ENCODE measurements at places on chromosomes 1 and 21.

GRCh38 chr1:47630346-47630745 lies 192.5 kb downstream of the FOXD2 start:
- DNase-seq: no peak
- H3K4me3 ChIP-seq: no peak overlapping the region
- H3K27ac ChIP-seq: no peak overlapping the region
- H3K27me3 ChIP-seq: no peaks in the 10 kb centered on the region

DNA sequence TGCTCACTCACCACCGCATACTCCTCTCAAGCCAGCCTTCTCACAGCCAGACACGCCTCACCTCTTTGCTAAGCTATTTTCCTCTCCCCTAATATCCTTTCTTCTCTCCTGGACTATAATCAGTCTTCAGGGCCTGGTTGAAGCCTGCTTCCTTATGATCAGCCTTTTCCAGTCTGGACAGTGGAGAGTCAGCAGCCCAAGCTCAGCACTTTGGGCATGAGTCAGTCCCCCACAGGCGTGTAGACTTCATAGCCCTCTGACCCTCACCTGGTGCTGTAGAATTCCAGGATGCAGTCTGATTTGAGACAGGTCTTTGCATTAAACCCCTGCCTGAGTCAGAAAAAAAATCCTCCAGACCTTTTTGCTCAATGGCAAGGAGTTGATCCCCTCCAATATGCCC lies 2.5 kb downstream of the HPCAL4 start:
- no peaks in the 10 kb centered on the region for H3K36me3 ChIP-seq
- peaks cover 70% of the 10 kb centered on the region for H3K27me3 ChIP-seq
- DNase-seq: no peak
- H3K4me3 ChIP-seq: no peak overlapping the region
- peaks cover 11% of the 10 kb centered on the region for H3K4me1 ChIP-seq

DNA sequence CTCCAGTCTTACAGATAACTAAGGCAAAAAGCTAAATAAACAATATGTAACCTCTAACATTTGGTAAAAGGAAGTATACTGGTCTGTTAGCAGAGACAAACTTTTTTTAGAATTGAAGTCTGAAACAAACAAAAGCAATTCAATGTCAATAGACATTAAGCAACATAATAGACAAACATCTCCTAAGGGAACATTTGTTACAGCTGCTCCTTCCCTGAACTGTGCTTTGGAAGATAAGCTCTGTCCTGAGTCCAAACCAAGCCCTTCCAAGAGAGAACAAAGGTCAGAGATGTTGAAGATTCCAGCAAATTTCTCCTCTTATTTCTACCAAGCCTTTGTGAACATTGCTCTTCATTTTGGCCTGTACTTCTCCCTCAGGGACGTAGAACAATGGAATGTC lies 25.3 kb downstream of the FMO2 start:
- no peak overlapping the region for H3K27ac ChIP-seq
- DNase-seq: no peak
- H3K36me3 ChIP-seq: peaks cover 3% of the 10 kb centered on the region
- no peak overlapping the region for H3K4me3 ChIP-seq

DNA sequence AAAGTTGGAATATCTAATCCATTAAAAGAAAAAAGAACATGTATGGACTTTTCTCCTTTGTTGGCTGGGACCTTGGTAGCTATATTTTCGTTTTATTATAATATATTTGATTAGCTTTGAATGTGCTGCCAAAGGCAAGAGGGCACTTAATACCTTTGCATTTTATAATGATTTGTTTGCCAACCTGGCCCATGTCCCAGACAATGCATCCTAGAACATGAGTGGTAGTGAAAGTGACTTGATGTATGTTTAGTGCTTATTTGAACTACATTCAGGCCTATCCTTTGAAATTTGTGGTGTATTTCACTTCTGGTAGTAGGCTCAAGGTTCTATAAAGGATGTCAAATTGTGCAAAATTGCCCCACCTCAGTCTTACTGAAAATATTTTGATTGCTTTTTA lies 25.9 kb downstream of the CACHD1 start:
- H3K4me3 ChIP-seq: no peak overlapping the region
- no peak overlapping the region for H3K27ac ChIP-seq
- no peaks in the 10 kb centered on the region for H3K36me3 ChIP-seq
- no peak for DNase-seq
- H3K4me1 ChIP-seq: peaks cover 2% of the 10 kb centered on the region
- H3K27me3 ChIP-seq: no peaks in the 10 kb centered on the region

- H3K4me1 ChIP-seq: peaks cover 5% of the 10 kb centered on the region
- peak overlapping the region; percentile 45 for H3K4me3 ChIP-seq
- H3K27ac ChIP-seq: peak overlapping the region; percentile 42
- no peaks in the 10 kb centered on the region for H3K36me3 ChIP-seq
- DNase-seq: peak; percentile 54
Observed at GRCh38 chr1:210233495-210234328, 1.1 kb downstream of the SERTAD4 start.

DNA sequence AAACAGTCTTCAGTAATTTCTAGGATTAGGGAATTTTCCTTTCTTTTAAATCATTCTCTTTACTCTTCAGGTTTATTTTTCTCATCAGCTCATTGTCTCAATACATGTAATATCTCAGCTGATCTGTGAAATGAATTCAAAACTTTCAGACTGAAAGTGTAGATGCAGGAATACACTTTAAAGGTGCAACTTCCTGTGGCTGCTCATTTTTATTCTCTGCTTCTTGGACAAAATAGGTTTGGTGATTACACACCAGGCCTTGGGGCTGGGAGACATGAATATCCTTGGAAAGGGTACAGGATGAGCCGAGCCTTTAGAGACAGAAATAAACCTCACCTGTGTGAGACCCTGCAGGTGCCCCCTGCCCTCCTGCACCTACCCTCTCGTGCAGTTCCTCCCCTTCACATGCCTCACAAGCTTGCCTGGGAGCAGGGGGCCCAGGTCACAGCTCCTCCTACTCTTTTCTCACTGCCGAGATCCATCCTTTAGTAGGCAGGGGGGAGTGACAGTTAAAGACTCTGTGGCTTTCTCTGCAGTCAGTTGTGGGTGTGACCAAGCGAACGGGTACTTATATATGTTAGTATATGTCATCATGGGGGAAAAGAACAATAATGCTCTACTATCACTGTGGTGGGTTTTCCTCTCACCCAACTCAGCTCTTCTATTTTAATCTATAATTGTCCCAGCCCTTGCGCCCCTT lies 23.6 kb downstream of the XCL2 start:
- no peaks in the 10 kb centered on the region for H3K4me1 ChIP-seq
- H3K27ac ChIP-seq: no peak overlapping the region
- no peak overlapping the region for H3K4me3 ChIP-seq
- no peaks in the 10 kb centered on the region for H3K36me3 ChIP-seq
- DNase-seq: no peak
- no peaks in the 10 kb centered on the region for H3K27me3 ChIP-seq

DNA sequence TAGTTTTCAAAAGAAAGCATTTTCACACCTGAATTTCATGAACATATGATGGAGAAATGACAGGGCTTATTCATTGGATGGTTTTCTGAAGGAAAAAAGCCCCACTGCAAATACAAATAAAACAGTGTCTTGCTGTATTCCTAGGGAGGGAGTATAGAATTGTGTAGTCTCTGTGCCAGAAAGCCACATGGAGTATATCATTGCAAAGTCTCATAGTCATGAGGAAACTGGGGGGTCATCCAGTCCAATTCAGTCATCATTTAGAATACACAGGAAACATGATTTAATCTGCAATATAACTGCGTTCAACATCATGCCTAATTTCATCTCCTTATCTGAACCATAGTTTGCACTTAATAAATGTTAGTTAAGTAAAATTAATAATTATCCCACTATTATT lies 222.3 kb downstream of the NTNG1 start:
- peak; percentile 86 for DNase-seq
- no peaks in the 10 kb centered on the region for H3K4me1 ChIP-seq
- no peaks in the 10 kb centered on the region for H3K27me3 ChIP-seq
- H3K36me3 ChIP-seq: no peaks in the 10 kb centered on the region
- no peak overlapping the region for H3K4me3 ChIP-seq
- H3K27ac ChIP-seq: no peak overlapping the region

DNA sequence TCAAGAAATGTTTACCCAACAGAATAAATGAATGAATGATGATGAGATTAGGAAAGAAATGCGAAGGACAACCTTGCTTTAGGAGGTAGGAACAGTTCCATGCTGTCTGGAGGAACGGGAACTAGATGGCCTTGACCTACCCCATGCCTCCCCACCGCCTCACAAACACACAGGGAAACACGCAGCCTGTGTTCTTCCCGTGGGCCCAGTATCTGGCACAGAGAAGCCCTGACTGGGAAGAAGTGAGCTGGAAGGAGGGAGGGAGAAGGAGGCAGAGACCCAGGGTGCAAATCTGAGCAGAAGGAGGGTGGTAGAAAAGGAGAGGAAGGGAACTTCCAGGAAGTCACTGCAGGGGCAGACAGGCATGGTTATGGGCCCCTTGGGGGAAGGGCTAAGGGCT lies 3.5 kb upstream of the ADORA1 start:
- H3K4me3 ChIP-seq: no peak overlapping the region
- DNase-seq: no peak
- no peaks in the 10 kb centered on the region for H3K27me3 ChIP-seq
- no peaks in the 10 kb centered on the region for H3K36me3 ChIP-seq
- no peak overlapping the region for H3K27ac ChIP-seq

DNA sequence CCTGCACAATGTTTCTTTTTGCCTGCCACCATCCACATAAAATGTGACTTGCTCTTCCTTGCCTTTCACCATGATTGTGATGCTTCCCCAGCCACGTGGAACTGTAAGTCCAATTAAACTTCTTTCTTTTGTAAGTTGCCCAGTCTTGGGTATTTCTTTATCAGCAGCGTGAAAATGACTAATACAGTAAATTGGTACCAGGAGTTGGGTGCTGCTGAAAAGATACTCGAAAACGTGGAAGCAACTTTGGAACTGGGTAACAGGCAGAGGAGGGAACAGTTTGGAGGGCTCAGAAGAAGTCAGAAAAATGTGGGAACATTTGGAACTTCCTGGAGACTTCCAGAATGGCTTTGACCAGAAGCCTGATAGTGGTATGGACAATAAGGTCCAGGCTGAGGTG lies 425.3 kb downstream of the GPATCH2 start:
- H3K4me1 ChIP-seq: no peaks in the 10 kb centered on the region
- H3K27me3 ChIP-seq: no peaks in the 10 kb centered on the region
- no peak overlapping the region for H3K27ac ChIP-seq
- H3K36me3 ChIP-seq: no peaks in the 10 kb centered on the region
- DNase-seq: no peak
- no peak overlapping the region for H3K4me3 ChIP-seq

GRCh38 chr1:215888159-215888558 lies 321.1 kb downstream of the KCTD3 start:
- H3K4me1 ChIP-seq: no peaks in the 10 kb centered on the region
- no peaks in the 10 kb centered on the region for H3K36me3 ChIP-seq
- H3K4me3 ChIP-seq: no peak overlapping the region
- no peak overlapping the region for H3K27ac ChIP-seq
- H3K27me3 ChIP-seq: no peaks in the 10 kb centered on the region

DNA sequence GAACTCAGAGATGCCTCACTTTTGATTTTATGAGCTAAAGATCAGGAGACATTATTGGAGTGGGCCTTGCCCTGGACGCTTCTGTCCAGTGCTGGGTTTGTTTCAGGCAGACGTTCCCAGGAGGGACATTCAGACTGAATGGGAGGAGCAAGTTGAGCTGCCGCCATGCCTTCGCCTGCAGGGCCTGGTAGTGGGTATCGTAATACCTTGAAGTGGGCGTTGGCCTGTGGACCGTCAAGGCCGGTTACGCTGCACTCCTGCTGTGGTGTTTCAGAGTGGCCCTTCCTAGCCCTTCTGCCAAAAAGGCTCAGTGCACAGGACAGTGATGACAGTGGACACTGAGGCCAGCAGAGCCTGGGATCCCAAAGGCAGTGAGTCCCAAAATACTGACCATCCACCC lies 1.6 kb downstream of the FAM3B start:
- H3K36me3 ChIP-seq: no peaks in the 10 kb centered on the region
- no peak for DNase-seq
- H3K27ac ChIP-seq: no peak overlapping the region
- H3K4me3 ChIP-seq: no peak overlapping the region
- H3K4me1 ChIP-seq: no peaks in the 10 kb centered on the region

DNA sequence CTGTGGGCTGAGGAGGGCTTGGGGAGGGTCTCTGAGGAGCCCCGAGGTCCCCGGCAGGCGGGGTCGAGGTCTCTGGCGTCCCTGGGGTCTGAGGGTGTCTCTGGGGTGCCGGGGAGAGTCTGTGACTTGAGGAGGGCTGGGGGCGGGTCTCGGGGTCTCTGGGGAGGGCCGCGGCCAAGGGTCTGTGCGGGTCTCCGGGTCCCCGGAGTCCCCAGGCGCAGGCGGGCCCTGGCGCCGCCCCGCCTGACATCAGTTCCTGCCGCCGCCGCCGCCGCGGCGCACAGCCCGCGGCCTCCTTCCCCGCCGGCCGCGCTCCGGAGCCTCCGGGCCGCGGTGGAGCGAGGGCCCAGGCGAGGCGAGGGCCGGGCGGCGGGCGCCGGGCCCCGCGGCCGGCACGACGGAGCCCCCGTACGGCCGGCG lies at the start of gene PLEKHM2:
Gene PLEKHM2 (plus strand): TSS at position 279 of the 420 bp plus-strand sequence. CDS start 239 bp downstream, outside the sequence.
- no peaks in the 10 kb centered on the region for H3K36me3 ChIP-seq
- H3K4me3 ChIP-seq: peak within 1 kb of the TSS; percentile 90
- peak within 1 kb of the TSS; percentile 99 for H3K27ac ChIP-seq
- H3K4me1 ChIP-seq: peaks cover 8% of the 10 kb centered on the region

GRCh38 chr1:85867189-85867588 lies 159.0 kb upstream of the ZNHIT6 start:
- no peaks in the 10 kb centered on the region for H3K27me3 ChIP-seq
- H3K36me3 ChIP-seq: peaks cover 4% of the 10 kb centered on the region
- H3K27ac ChIP-seq: no peak overlapping the region
- no peaks in the 10 kb centered on the region for H3K4me1 ChIP-seq
- no peak for DNase-seq

DNA sequence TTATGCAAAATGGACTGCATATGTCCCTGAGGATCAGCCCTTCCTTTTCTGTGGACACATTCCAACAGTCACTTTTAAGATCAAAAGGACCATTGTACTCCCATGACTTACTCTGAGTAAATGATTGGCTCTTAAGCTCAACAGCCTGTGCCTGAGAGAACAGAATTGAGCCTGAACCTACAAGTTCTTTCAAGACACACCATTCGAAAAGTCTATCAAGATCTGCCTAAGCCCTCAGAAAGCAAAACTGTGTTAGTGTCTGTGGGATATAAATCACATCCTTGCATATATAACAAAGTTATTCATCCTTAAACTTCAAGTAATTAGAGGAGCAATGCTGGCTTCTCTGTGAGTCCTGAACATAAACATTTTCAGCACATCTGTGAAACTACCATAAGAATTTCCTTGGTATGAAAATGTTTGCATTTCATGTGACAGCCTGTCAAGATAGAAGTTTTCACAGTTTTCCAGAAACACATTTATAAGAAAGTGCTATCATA lies 41.6 kb downstream of the PCNX2 start:
- H3K27me3 ChIP-seq: no peaks in the 10 kb centered on the region
- peak; percentile 73 for DNase-seq
- H3K27ac ChIP-seq: no peak overlapping the region
- H3K4me3 ChIP-seq: no peak overlapping the region

- no peaks in the 10 kb centered on the region for H3K27me3 ChIP-seq
- H3K4me1 ChIP-seq: peaks cover 31% of the 10 kb centered on the region
- no peaks in the 10 kb centered on the region for H3K36me3 ChIP-seq
Observed at GRCh38 chr1:164637461-164638375, 78.7 kb downstream of the PBX1 start.

All from lung (tissue), 17 donors.